ENCODE measurements at places on chromosomes 13 and 19.

GRCh38 chr13:111584101-111584672, 263.7 kb downstream of the TEX29 start:
- peak; percentile 16 for DNase-seq

DNA sequence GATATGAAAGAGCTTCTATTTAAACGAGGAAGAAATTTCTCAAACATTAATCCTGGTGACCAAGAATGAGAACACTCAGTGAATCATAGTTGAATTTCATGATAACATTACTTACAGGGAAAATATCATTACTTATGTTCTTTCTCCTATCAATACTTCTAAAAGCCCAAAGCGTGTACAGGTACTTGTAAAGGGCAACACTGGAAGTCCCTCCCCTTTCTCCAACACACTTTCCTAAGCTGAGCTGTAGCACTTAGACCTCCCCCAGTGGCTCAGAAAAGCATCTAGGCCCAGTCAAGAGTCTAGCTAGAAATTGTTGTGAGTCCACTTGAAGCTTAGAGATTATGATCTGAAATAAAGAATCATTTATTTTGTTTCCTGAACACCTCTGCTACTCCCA, 150.7 kb downstream of the ABCC4 start:
- DNase-seq, result no peak

DNA sequence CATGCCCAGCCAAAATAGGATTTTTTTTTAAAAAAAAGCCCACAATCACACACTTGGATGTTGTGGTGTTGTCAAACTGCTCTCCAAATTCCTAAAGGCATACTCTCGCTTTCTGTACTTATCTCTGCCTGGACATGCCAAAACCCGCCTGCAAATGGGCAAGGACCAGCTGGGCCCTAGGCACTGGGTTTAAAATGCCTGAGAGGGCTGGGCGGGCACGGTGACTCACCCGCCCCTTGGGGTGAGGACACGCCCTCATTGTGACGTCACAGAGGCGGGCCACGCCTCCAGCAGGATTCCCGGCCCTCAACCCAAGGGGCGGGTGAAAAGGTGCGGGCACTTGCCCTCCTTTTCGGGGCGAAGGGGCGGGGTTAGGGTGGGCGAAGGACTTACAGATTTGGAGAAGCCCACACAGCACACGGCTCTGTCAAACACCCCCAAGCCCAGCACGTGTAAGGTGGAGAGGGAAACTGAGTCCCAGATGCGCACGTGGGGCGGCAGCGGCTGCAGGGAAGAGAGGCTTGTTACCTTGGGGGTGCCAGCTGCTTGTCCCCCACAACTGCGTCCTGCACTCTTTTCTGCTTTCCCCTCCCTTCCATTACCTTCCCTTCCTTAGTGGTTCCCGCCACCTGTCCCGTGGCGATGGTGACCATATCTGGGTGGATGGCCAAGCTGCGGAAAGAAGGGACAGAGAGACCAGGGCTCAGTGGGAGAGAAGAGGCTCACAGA, 6.6 kb downstream of the EML2 start:
- peak; percentile 64 for DNase-seq

DNA sequence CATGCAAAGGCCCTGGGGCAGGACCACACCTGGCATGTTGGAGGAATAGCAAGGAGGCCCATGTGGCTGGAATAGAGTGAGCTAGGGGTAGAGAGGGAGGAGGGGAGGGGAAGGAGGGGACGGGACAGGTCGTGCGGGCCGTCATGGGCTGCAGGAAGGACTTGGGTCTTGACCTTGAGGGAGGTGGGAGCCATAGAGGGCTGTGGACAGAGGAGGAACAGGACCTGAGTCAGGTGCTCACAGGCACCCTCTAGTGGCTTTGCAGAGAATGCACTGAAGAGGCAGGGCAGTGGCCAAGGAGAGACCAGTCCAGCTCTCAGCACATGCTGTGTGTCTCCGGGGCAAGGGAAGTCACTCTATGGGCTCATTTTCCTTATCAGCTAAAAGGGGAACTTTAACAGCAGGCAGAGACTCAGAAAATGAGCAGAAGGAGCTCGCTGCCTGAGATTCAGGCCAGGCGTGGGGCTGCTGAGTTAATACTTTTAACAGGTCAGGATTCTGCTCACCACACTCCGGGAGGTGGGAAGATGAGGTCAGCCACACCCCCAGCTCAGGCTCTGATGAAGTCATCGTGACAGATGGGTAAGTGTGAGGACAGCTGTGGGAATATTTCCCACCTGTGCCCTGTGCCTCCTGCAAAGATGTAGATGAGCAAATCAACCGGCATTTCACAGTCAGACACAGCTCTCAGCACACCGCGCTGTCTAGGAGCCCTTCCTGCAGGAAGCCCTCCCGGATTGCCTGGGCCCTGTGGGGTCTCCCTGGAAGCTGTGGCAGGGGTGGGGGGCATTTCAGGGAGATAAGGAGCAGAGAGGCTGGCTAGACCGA, 6.0 kb upstream of the TNFAIP8L1 start:
- peak; percentile 49 for DNase-seq

DNA sequence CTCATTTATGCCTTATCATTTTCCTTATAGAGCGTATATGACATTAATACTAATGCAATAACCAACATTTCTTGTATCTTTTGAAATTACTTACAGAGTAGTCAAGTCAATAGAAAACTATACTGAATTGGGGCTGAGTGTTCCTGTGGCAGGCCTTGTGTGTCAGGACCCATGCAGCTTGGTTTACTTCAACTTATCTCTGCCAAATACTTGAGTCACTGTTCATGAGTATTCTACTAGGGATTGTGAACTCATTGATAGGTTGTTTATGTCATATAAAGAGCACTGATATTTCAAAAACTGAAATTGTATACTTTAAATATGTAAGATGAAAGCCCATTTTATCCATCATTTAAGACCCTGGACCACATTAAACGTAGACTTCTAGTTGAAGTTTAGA, 688.6 kb upstream of the SLITRK1 start:
- DNase-seq, result no peak

GRCh38 chr19:28686756-28687155, 526.2 kb downstream of the UQCRFS1 start:
- DNase-seq, result no peak

GRCh38 chr19:39007096-39007495, 25.3 kb downstream of the FBXO27 start:
- no peak for DNase-seq

- peak; percentile 80 for DNase-seq
Observed at GRCh38 chr19:50565984-50566903, 2.0 kb downstream of the LRRC4B start.

DNA sequence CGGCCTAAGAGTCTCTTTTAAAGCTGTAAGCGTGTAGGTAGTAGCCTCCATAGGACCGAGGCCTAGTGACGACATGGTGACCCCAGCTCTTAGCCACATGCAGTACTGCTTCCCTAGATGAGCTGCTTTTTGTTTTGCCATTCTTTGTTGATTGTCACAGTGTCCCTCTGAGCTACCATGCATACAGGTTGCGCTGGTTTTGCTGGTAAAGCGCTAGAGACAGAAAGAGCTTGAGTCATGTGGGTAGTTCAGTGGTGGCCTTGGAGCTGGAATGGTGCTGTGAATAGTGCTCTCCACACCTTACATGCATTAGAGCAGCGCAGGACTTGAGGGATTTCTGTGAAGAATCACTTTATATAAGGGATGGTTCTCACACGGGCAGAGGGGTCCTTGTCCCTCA, 5.1 kb downstream of the HNRNPM start:
- no peak for DNase-seq

Measured in dorsolateral prefrontal cortex (tissue), 122 donors.